ENCODE measurements at places on chromosomes 16 and 17.

GRCh38 chr17:77210331-77210730 is 69.6 kb downstream of the SEC14L1 start:
- DNase-seq = no peak

DNA sequence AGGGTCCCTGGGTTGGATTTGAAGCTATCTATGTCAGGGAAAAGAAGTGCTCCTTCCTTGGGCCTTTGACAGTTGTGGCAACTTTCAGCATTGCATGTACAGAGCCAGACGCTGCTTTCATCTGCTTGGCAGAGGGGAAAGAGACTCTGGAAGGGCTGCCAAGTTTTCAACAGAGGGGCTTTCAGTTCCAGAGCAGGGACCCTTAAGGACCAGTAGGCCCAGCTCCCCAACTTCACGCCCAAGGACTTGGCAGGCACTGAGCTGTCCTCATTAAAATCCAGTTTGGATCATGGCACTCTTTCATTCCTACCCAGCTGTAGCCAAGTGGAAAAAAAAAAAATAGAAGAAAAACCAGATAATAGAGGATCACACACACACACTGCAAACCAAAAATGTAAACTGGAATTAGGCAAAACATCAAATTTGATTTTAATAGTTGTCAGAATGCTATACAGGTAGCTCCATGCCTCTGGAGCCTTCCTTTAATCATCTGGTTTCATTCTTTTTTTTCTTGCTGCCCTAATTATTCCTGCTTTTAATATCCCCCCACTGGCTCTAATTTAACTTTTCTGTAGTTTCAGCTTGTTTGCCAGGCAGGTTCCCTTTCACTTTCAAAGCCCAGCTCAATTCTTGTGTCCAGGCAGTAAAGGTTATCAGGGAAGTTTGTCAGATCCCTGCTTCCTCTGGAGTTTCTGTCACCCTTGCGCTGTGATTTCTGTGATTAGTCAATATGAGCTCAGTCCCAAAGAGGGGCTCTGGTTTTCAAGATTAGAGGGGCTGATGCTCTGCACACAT is 702.6 kb upstream of the CDH8 start:
- no peak for DNase-seq

DNA sequence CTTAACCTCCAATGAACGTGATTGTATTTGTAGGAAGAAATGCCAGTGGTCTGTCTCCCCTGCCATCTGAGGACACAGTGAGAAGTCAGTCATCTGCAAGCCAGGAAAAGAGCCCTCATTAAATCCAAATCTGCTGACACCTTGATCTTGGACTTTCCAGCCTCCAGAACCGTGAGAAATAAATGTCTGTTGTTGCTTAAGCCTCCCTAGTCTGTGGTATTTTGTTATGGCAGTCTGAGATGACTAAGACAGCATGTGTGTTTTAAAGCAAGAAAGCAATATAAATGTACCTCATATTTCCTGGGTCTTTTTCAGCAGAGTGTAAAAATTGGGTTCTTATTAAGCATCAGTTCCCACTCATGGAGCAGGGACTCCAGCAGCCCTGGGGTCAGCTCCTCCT is 177.9 kb upstream of the NLRP1 start:
- DNase-seq = no peak

- no peak for DNase-seq
Measured at GRCh38 chr17:58121925-58122324, 26.3 kb upstream of the OR4D1 start.

- DNase-seq = no peak
Measured at GRCh38 chr17:57602896-57603295, 142.2 kb downstream of the CCDC182 start.

- no peak for DNase-seq
Measured at GRCh38 chr17:48067245-48067644, 19.1 kb downstream of the NFE2L1 start.
